Left renal pelvis (tissue), 4 donors: ENCODE measurements at places on chromosomes 4 and X. TPM values are rescaled to one million over a fixed set of nuclear protein-coding genes. Genes with fewer than 3 reads are reported as not detected.
A peak's percentile ranks its signal among the peaks of the same experiment; 100 is the strongest.

DNA sequence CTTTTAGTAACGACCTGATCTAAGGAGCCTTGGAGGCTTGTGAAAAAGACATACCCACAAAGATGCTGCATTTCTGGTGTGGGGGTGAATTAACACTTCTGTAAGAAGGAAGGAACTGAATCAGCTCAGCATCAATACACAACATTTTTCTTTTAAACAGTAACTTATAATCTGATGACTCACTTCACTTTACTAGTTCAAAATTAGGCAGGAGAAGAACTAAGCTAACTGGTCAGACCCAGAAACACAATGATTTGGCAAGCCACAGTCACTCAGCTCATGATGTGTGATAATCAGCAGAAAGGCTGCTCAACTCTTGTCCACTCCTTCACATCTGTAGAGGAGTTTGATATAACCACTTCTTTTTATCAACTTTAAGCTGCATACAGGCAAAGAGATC, 4.6 kb downstream of the MMAA start:
- DNase-seq = no peak

DNA sequence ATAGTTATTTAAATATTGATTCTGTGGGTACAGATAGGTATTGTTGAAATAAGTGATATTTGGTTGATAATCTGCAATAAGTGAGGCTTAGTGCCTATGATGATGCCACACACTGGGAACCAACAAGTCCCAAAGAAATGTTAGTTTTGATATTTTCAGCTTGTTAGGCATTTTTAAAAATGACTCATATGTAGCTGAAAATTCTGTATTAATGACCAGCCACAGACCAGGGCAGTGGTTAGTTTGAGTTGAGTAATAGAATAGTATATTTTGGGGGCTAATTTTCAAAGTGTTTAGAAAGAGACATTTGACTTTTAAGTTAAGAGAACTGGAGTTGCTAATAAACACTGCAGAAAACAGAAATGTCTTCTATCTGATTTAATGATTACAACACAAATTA, 9.4 kb downstream of the INTU start:
- no peak for DNase-seq

DNA sequence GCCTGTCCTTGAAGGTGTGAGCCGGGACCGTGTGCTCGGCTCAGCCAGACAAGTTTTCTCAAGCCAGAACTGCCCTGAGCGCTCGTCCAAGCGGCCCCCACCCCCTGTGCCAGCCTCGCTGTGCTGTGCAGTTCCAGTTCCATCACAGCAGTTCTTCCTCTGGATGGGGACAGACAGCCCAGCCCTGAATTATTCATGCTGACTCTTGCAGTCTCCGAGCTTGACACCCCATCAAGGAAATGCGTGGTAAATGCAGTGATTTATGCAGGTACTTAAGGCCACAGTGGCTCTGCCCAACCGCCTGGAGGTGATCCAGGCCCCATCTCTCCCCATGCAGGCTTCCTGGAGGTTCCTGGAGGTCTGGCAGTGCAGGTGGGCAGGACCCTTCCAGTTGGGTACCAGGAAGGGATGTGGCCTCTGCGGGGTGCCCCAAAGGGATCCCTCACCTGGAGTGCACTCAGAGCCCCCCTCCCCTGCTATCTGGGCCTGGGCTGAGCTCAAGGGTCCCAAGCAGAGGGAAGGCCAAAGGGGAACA, 44.8 kb upstream of the HMX1 start:
- no peak for DNase-seq

GRCh38 chr4:1218634-1219565, 30.0 kb downstream of the CTBP1 start:
- DNase-seq = no peak

- no peak for DNase-seq
Observed at GRCh38 chr4:113899271-113900070, 80.0 kb downstream of the ARSJ start.

- DNase-seq = no peak
Observed at GRCh38 chr4:41431276-41431675, 106.7 kb upstream of the LIMCH1 start.

GRCh38 chrX:11080741-11081305, 30.3 kb upstream of the HCCS start:
- no peak for DNase-seq

DNA sequence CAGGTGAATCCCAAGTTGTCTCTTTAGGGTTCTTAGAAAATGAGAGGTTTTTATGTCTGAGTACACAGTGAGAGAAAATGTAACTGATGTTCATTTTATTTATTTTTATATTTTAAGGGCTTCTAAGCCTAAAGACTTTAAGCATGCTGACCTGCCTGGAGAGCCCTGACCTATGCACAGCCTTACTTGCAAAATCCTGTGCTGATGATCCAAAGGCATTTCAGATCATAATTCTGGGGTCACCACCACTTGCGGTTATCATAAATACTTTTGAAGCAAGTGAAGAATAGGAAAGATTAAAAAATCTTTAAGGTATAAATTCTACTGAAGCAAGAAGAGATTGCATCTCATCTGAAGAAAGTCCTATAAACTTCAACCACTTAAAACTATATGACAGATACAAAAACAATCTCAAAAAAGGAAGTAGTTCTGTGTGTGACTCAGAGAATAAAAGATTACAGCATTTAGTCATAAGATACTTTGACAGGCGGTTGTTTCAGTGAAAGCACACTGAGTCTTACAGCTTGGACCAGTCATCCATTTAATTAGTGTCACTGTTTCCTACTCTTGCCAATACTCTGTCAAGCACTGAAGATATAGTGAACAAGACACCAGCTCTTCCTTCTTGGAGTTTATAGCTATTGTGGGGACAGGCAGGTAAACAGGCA, 245.2 kb upstream of the DIPK2B start:
- peak; percentile 6 for DNase-seq

The CENPVL2 gene
- 0.34 TPM for polyA plus RNA-seq

The EGFL6 gene
- 19.2 TPM for polyA plus RNA-seq
